Stimulated activated CD8-positive, alpha-beta memory T cell treated with anti-CD3 and anti-CD28 coated beads, Interleukin-7, amount 100 ng/mL, for 1 hour (primary cell): ENCODE measurements at places on chromosomes 6 and 20.

GRCh38 chr6:139939189-139939979 lies 564.9 kb upstream of the CITED2 start:
- DNase-seq = no peak

- DNase-seq = no peak
Observed at GRCh38 chr20:34536798-34537394, 20.7 kb downstream of the DYNLRB1 start.

- DNase-seq = no peak
Observed at GRCh38 chr6:45375449-45375848, 2.3 kb downstream of the SUPT3H start.

DNA sequence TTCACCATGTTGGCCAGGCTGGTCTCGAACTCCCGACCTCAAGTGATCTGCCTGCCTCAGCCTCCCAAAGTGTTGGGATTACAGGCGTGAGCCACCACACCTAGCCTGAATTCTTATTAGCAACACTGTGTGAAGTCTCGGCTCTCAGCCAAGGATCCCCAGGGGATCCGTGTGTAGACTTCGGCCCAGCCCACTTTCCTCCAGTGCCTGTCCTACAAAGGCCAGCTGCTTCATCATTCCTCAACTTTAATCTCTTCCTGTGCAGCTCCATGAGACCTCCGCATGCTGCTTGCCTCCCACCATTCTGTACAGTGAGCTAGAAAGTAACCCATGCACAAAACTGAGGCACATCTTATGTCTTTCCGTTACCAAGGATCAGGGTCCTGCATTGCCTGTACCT lies 71.8 kb downstream of the SAMD3 start:
- DNase-seq = no peak

- DNase-seq = no peak
Observed at GRCh38 chr6:96110878-96111277, 95.1 kb downstream of the FUT9 start.

DNA sequence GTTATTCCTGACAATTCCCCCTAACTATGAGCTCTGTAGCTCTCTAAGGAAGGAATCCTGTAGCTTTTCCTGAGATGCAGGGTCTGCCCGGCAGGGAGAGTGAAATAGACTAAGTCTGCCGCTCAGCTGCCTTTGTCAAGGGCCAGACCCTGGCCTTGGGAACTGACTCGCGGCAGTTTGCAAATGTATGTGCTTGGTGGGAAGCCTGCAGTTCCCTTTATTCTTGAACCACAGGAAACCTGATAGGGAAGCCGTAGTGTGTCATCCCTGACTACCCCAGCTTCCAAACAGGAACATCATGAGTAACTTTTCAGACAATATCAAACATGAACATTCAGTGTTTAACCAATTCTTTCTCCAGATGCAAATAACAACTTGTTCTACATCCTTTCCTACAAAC lies 78.7 kb upstream of the IFNGR1 start:
- DNase-seq = no peak

GRCh38 chr20:24487648-24488047 lies 18.2 kb downstream of the SYNDIG1 start:
- no peak for DNase-seq

GRCh38 chr6:90304308-90304707 lies 7.7 kb upstream of the BACH2 start:
- DNase-seq = no peak

DNA sequence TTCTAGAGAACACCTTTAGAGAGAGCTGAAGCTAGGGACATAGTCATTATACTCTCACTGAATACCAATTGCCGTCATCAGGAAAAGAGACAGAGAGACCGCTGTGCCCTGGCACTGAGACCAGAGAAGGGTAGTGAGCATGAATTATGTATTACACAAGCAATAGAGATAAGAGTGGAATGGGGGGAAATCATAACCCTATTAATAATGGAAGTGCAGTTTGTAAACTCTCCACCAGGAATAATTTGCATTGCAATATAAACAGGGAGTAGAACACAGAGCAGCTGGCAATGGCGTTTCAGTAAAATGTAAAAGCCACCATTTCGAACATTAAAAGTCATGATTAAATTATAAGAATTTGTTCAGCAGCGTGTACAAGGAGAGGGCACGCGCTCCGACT lies 244.5 kb downstream of the MAFB start:
- no peak for DNase-seq

GRCh38 chr6:89073840-89074239 lies 6.7 kb upstream of the PNRC1 start:
- no peak for DNase-seq

- no peak for DNase-seq
Observed at GRCh38 chr6:31178143-31179041, 7.9 kb upstream of the POU5F1 start.

DNA sequence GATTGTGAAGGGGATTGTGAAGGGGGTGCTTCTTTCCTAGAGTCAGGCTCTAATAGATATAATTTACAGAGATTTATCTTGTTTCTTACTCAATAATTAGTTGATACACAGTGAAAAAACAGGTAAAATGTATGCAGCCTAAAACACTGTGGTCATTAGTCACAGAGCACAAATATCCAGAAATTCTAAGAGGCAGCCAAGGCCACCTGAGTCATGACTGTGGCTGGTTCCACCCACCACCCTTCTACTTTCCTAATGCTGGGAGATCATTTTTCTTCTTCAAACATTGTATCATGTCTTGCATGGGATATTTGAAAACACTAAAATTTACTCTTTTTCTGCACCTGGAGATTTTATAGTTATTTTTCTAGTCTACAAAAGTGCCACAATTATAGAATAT lies 181.6 kb downstream of the OTOR start:
- no peak for DNase-seq

- no peak for DNase-seq
Observed at GRCh38 chr20:11192106-11192505, 518.3 kb upstream of the JAG1 start.

DNA sequence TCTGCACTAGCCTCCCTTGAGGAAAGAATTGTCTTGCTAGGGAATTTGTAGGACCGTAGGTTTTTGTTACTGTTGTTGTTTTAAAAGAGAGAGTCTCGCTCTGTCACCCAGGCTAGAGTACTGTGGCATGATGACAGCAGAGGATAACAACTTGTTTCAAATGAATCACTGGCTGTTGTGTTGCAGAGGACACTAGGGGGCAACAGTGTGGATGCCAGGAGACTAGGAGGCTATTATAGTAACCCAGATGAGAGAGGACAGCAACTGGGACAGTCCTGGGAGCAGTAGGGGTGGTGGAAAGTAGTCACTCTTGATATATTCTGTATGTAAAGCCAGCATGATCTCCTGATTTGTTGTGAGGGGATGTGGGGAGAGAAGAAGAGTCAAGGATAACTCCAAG lies 41.8 kb upstream of the LAMA4 start:
- no peak for DNase-seq

- no peak for DNase-seq
Observed at GRCh38 chr6:108009894-108010293, 51.9 kb upstream of the SEC63 start.

- no peak for DNase-seq
Observed at GRCh38 chr6:30813631-30814145, 69.3 kb upstream of the IER3 start.

GRCh38 chr6:142942238-142942637 lies 2.7 kb downstream of the HIVEP2 start:
- no peak for DNase-seq

DNA sequence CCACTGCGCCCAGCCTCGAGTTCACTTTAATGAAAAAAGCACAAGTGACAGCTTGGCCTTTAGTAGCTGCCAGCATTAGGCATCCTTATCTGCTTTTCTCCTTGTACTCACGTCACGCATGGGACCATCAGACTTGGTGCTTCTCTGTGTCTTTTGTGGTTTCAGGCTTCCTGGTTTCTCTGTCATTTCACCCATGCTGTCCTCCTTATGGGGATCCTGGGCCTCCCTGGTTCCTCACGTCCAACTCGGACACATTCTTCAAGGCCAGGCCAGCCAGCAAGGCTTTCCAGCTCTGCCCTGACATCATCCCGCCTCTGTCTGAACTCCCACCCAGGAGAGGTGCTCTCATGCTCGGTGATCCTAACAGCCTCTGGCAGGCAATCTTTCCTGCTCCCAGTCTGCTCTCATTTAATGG lies 83.2 kb downstream of the TIAM2 start:
- DNase-seq = no peak
